ENCODE measurements at places on chromosomes 6 and 20.

- peak; percentile 73 for DNase-seq
These were observed 671 bp downstream of the EFHC1 start for GRCh38 chr6:52420668-52421358.

DNA sequence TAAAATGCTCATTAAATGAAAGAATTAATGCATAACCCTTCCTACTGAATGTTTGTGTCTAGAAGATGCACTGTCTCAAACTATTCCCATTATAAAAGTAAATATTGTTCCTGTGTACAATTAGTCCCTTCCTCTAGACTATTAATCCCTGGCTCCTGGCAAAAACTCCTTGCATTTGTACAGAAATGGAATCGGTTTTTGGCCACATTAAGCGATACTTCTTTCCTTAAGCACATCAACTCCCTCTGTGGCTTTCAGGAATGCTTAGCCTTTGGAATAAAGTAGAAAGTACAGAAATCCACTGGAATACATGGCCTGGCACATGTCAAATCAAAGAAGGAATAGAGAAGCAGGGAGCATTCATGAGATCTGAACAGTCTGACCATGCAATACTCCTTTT lies 179.8 kb downstream of the GMPR start:
- DNase-seq, result no peak

DNA sequence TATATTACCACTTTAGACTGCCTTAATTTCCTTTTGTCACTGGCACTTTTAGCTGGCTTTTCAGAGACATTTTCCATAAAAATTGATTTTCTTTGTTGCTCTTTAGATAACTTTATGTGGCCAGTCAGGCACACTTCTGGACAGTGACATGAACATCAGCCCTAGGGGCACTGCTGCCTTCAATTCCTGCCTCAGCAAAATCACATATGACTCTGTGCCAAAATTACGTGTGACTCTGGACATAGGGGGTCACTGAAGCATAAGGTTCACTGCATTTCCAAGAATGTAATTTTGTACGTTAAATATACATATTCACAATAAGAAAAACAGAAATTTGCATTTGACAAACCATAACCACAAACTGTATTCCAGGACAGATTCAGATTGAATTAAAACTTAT lies 66.5 kb downstream of the ESF1 start:
- no peak for DNase-seq

DNA sequence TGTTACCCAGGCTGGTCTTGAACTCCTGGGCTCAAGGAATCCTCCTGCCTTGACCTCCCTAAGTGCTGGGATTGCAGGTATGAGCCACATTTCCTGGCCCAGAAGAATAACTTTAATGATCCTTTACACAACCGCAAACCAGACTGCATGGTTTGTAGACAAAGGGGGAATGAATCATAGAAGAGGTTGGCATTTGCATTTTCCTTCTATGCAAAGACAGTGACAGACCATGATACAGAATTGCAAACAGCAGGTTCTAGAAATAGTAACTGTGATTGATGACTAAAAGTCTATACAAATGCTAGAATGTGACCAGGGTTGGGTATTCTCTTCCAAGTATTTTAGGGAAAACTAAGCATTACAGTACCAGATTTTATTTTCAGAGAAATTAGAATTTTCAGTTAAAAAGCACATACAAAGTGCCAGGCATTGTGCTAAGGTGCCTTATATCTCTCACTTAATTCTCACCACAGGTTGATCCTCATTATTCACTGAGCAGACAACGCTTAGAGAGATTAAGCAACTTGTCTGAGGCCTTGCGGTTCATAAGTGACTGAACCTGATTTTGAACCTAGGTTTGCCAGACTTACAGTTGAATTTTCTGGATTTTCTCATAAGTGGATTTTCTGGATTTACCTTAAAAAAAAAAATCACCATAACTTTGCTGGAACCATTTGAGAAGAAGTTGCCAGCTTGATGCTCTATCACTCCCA lies 146.6 kb downstream of the ZFAND3 start:
- DNase-seq, result no peak

- DNase-seq, result no peak
These were observed 49.3 kb downstream of the TBC1D7 start for GRCh38 chr6:13278991-13279390.

GRCh38 chr20:51627586-51627985 lies 85.1 kb upstream of the NFATC2 start:
- no peak for DNase-seq

DNA sequence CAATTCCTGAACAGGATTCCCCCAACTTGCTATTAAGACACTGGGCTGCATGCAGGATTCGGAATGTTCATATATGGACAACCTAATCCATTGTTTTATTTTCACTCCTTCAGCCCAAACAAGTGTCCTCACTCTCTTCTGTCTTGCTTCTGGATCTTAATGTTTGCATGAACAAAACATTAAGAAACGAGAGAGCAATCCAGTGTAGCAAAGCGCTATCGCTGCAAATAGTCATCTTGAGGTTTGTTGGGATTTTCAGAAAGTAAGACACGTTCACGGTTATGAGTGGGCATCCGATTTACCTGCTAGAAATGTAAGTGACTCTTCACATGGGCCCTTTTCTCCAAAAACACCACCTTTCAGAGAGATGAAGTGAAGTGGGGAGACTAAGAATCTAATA lies 156.4 kb downstream of the MBOAT1 start:
- DNase-seq, result no peak

DNA sequence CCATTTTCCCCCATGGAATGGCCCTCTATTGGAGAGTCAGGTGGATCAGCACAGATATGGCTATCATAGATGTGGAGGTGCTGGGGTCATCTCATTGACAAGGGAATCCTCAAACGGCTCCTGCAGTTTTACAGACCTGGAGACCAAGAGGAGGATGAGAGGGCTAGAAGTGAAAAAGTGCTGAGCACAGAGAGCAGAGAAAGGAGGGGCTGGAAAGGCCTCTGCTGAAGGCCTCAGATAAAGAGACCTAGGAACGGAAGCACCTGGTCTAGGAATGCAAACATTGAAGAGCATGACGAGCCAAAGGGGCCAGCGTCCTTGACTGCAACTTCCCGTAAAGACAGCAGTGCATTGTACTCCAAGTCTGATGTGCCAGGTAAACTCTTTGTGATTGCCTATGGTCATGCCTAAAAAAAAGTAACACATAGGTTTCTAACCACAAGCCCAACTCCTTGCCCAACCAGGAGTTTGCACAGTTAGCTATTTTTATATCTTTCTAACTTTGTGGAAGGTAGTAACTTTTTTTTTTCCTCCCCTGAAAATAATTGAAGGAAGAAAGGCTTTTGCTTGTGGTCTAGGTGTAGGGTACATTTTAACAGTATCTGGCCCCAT lies 15.2 kb downstream of the RSPH4A start:
- no peak for DNase-seq

GRCh38 chr20:50879649-50880550 lies 51.3 kb downstream of the ADNP start:
- no peak for DNase-seq

DNA sequence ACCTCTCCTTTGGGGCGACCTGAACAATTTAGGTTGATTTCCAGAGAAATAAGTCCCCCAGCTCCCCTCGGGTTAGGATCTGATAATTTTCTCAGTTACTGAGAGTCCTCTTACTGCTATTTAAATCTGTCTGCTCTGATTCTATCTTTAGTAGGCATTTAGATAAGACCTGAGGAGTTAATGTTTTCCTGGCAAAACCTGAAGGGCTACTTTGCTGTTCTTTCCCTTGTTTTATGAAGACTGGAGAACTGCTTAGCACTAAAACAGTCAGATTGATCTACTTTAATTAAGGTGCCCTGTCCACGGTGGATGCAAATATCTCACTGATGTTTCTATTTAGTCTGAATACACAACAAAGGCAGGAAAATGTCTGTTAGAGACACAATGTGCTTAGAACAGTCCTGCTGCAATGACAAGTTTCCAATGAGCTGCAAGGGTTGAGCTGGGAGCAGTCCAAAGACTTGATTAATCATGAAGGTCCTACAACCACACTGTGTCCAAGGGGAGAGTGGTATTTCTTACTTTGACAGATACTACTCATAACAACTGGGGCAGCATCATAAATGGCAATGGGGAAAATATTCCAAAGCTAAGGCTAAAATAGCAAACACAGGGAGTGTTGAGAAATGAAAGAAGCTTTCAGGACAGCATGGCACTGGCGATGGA lies 15.7 kb downstream of the ADTRP start:
- no peak for DNase-seq

GRCh38 chr6:121849477-121849876 lies 414.0 kb downstream of the GJA1 start:
- peak; percentile 38 for DNase-seq

DNA sequence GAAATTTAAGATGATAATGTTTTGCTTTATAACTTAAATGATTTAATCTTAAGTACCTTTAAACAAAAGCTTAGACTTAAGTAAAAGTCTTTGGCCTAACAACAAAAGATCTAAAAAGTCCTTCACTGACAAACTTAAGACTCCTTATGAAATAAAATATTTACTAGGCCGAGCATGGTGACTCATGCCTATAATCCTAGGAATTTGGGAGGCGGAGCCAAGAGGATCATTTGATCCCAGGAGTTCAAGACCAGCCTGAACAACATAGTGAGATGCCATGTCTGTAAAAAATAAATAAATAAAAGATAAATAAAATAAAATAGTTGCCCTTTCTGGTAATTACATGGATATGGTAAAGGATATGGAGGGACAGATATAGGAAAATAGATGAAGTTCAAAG lies 12.4 kb downstream of the KATNA1 start:
- DNase-seq, result no peak

DNA sequence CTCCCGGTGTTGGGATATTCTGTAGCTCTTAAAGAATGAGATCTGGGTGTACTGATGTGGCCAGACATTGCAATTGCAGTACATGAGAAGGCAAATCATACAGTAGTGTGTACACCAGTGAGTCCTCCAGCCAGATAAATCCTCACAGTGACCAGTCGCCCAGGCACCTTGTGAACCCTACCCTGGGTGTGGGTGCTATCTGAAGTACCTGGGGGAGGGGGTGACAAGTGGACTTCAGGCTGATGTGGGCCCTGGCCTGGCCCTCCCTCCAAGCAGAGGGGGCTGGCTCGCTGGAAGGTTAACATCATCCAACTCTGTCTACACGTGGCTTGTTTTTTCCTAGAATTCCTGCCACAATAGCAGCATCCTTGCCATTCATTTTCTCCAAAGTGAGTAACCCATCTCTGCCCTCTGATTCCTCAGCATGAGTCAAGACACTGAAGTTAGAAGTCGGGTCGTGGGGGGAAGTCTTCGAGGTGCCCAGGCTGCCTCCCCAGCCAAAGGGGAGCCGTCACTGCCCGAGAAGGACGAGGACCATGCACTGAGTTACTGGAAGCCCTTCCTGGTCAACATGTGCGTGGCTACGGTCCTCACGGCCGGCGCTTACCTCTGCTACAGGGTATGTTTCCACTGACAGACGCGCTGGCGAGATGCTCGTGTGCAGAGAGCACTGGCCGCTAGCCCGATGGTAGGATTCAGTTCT lies 70.8 kb downstream of the PTPN1 start:
- DNase-seq, result no peak

- DNase-seq, result peak; percentile 48
These were observed 404.5 kb downstream of the SYNE1 start for GRCh38 chr6:152232501-152233151.

- no peak for DNase-seq
These were observed 245.1 kb upstream of the AFDN start for GRCh38 chr6:167581637-167582036.

DNA sequence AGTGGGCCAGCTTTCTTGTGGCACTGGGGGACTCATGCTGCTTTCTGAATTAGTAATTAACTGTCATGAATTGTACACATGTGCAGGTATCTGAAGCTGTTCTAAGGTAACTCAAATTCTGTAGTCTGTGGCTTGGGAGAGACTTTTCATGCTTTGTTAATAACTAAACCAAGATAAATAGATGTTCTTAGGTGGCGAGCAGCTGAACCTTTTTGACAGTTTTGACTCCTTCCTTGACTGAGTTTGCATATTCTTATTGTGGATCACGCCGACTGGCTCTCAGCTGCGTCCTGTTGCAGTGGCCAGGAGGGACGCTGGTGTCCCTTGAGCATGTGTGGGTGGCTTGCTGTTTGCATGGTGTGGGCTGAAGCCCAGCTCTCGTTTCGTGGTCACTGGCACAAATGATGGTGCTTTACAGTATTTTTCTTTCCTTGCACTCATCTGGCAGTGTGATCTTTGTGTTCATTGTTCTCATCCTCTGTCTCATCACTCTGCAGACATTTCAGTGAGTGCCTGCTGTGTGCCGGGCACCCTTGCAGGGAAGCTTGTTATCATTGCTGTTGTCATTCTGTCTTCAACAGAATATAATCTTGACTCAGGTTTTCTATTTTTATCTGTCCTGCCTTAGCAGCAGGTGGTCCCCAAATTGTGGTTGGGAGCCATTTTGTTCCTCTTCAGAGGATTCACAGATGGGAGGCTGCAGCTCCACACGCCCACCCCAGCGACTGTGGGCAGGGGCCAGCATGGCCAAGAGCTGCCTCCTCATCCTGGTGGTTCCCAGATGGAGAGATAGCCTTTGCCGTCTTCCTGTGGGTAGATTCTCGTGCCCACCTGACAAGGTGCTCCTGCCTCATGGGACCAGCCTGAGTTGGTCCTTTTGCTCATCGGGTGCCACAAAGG lies 39.6 kb downstream of the DUSP22 start:
- no peak for DNase-seq

DNA sequence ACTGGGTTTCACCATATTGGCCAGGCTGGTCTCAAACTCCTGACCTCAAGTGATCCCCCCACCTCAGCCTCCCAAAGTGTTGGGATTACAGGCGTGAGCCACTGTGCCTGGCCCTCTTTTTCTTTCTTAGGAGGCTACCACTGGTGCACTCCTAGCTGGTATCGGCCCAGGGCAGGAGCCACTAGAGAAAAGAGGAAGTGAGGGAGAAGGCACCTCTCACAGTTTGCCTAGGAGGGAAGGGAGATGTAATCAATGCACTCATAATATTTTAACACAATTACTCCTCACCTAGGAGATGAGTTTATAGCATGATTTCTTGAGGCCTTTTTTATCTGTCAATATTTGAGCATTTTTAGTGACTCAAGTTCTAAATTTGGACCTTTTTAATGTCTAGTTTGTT lies 189.0 kb upstream of the SOX4 start:
- DNase-seq, result no peak

DNA sequence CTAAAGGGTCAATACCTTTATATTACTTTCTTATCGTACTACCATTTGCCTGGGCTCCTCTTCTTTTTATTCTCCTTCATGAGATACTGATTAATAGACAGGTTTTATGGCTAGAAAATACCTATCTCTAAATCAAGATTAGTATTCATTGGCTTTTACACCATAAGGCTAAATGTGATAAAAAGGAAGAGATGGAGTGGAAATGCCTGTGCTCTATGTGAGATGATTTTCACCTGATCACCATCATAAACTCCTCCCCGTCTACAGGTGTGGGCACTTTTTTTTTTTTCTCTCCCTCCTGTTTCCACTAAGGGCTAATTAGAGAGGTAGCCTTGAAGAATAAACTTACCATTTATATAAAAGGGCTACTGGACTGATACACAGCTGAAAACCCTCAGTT lies at the start of gene GLYATL3:
Gene GLYATL3, plus strand, starts transcription at position 301 of the 400 bp plus-strand sequence. CDS start 12,068 bp downstream, outside the sequence.
- DNase-seq, result no peak

GRCh38 chr6:139354189-139354588 lies 20.3 kb downstream of the CITED2 start:
- DNase-seq, result no peak
